ENCODE measurements at places on chromosomes 16 and 17. TPM values are rescaled to one million over a fixed set of nuclear protein-coding genes. Genes with fewer than 3 reads are reported as not detected.

C17orf78 gene
- total RNA-seq = not detected

RBFOX1 gene
- total RNA-seq = not detected

PTX4 gene
- total RNA-seq = not detected

CHST4 gene
- not detected for total RNA-seq

TP53TG3 gene
- not detected for total RNA-seq

DBF4B gene
- 2.2 TPM for total RNA-seq

RARA gene
- total RNA-seq = 106 TPM

TBC1D26 gene
- not detected for total RNA-seq

RFNG gene
- 26.5 TPM for total RNA-seq

IRX5 gene
- not detected for total RNA-seq

TMC5 gene
- total RNA-seq = 0.22 TPM

PRR15L gene
- not detected for total RNA-seq

PPP1R27 gene
- not detected for total RNA-seq

TMEM235 gene
- not detected for total RNA-seq

INTS2 gene
- total RNA-seq = 11.4 TPM

MYH1 gene
- not detected for total RNA-seq

CX3CL1 gene
- total RNA-seq = not detected

PRPSAP2 gene
- total RNA-seq = 26.3 TPM

COASY gene
- 49.4 TPM for total RNA-seq

CCL5 gene
- total RNA-seq = 202 TPM

SLC47A1 gene
- total RNA-seq = not detected

FKBP10 gene
- not detected for total RNA-seq

CIAPIN1 gene
- total RNA-seq = 35.0 TPM

TAOK1 gene
- total RNA-seq = 54.3 TPM

TUBB3 gene
- total RNA-seq = 0.52 TPM

CPHXL2 gene
- total RNA-seq = not detected

TEDC2 gene
- 0.70 TPM for total RNA-seq

TP53TG3B gene
- not detected for total RNA-seq

MAP2K6 gene
- 16.3 TPM for total RNA-seq

INCA1 gene
- total RNA-seq = not detected

CACNG3 gene
- not detected for total RNA-seq

ERN2 gene
- not detected for total RNA-seq
